ENCODE measurements at places on chromosomes 2 and 18. TPM values are rescaled to one million over a fixed set of nuclear protein-coding genes. Genes with fewer than 3 reads are reported as not detected.

Gene HOXD3
- not detected for total RNA-seq

Gene NXPH2
- total RNA-seq: not detected

Gene NOL4
- not detected for total RNA-seq

Gene COL4A4
- 0.51 TPM for total RNA-seq

Gene MYO5B
- total RNA-seq: under 0.01 TPM

Gene TXNDC9
- total RNA-seq: 46.7 TPM

DNA sequence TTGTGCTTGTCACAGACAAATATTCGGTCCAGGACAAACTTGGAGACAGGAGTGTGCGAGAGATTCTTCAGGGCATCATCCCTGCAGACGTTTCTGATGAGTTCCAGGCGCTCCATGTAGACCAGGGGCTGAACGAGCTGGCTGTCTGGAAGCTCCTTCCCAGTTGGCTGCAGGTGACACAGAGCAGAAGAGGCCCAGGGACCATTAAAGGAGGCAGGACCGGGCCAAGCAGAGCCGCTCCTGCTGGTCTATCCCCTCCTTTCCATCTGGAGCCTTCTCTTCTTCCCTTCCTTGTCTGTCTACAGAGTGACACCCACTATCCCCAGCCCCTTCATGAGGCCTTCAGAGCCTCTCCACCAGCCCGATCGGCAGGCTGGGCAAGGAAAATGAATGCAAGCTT lies 19.5 kb downstream of the CHST10 start:
- DNase-seq: no peak

GRCh38 chr18:22613788-22614187 lies 196.1 kb upstream of the CTAGE1 start:
- DNase-seq: no peak

DNA sequence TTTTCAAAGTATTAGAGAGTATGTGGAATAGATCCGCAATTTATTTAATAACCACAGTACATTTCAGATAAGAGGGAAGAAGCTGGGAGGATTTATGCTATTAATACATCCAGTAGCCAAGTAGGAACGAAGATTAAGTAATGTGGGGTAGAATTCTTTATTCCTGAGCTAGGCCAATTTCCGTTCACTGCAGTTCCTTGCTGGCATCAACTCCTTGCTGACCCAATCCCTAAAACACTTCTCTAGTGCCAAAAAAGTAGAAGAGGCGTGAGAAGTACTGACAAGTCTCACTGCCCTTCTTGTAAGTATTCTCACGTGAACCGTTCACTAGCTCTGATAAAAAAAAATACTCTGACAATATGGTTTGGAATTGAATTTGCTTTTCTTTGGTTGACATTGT lies 211.4 kb downstream of the EPHA4 start:
- peak; percentile 54 for DNase-seq

DNA sequence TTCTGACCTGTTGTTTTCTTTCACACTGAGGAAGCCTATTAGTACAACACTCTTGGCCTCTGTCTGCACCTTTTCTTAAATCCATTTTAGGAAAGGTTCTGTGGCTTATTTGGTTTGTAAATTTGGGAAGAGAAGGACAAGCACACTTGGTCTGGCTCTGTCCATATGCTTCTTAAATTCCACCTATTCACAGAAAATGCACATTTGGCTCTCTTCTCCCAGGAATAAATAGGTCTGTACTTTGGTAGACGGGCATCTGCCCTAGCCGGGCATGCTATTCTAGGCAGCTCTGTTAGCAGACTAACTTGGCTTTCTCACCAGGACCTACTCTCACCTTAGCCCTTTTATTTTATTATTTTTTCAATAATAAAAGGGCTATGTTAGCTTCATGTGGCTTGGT lies 1211.8 kb upstream of the SLC39A10 start:
- no peak for DNase-seq

GRCh38 chr2:65430603-65431420 lies 1.6 kb downstream of the SPRED2 start:
- peak; percentile 53 for DNase-seq

DNA sequence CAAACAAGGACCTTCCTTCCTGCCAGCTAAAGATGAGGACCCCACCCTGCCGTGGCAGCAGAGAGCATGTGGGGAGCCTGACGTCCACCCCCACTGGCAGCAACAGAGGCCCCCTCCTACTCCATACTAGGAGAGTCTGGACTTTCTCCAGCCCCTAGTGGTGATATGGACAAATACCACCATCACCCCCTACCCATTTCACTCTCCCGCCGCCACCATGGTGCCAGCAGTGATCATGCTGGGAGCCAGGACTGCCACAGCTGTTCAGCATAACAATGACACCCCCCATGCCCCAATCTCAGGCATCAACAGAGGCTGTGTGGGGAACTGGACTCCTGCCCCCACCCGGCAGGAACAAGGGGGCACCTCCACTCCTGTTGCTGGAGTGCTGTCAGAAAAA lies 42.7 kb upstream of the ATP9B start:
- no peak for DNase-seq

DNA sequence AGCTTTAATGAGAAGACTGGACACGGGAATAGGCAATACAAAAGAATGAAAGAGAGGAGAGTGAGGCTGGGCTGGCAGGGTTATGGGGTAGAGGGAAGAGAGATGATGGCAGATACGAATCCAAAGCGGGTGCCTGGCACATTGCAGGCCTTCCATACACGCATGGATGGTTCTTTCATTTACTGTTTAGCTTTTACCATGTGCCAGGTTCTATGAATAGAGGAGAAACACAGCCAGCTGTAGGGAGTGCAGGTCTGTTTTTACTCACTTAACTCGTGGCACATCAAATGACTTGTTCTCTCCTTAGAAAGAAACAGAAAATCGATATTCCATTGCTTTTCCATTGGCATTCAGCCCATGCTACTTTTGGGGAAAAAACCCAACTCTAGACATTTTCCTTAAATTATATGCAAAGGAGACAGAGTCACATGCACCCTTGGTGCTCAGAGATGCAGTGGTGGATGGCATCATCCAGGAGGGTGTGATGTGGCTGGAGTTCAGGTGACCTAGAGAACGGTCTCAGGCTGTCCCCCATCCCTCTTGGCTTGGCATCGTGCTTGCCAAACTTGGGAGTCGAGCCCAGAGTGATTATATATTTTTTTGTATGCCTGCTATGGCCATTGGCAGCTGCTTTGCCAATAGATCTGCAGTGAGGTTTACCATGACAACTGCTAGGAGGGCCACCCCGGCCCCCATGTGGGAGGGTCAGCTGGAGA lies 6.2 kb downstream of the LTBP1 start:
- DNase-seq: no peak

DNA sequence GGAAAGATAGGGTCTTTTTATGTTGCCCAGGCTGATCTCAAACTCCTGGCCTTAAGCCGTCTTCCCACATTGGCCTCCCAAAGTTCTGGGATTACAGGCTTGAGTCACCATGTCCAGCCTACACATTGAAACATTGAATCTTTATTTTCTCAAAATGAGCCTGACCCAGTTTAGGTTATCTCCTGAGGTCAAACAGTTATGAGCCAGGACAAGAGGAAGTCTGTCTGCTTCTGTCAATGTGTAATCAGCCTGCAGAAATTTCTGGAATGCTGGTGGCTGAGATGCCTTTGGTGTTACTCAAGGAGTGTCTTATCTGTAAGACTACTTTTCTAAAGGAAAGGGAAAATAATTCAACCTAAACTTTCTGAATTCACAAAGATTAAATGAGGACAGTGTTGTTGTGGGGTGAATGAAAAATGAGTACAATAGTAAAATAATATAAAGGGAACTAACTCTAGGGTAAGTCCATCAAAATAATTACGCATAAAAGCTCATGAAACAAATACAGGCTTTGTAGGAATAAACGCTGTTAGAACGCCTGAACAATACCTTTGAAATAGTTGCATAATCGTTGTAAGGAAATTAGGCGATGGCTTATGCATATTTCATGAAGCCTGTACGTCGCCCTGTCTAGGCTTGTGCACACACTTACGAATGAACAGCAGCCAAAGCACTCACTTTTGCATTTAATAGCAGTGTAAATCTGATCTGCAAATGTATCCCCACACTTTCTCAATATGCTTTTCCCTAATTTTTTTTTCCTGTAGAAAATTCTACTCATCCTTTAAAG lies 260.8 kb downstream of the RDH14 start:
- DNase-seq: peak; percentile 99

DNA sequence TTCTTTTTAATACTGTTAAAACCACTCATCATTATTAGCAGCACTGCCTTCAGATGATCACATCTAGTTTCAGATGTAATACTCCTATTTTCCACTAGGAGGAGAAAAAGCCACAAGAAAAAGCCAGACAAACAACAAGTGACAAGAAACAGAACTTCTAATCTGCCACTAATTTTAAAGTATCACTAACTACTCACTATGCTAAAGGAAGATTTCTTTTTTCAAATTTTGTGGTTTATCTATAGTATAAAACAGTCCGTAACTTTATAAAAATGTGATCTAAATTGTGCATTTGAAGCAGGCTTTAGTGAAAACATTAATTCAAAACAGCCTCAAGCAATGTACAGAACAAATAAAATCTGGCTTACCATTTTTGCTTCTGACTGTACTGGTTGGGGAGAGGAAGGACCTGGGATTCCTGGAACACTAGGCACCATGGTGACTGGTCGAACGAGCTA lies 56.8 kb downstream of the ATF2 start:
- peak; percentile 68 for DNase-seq

DNA sequence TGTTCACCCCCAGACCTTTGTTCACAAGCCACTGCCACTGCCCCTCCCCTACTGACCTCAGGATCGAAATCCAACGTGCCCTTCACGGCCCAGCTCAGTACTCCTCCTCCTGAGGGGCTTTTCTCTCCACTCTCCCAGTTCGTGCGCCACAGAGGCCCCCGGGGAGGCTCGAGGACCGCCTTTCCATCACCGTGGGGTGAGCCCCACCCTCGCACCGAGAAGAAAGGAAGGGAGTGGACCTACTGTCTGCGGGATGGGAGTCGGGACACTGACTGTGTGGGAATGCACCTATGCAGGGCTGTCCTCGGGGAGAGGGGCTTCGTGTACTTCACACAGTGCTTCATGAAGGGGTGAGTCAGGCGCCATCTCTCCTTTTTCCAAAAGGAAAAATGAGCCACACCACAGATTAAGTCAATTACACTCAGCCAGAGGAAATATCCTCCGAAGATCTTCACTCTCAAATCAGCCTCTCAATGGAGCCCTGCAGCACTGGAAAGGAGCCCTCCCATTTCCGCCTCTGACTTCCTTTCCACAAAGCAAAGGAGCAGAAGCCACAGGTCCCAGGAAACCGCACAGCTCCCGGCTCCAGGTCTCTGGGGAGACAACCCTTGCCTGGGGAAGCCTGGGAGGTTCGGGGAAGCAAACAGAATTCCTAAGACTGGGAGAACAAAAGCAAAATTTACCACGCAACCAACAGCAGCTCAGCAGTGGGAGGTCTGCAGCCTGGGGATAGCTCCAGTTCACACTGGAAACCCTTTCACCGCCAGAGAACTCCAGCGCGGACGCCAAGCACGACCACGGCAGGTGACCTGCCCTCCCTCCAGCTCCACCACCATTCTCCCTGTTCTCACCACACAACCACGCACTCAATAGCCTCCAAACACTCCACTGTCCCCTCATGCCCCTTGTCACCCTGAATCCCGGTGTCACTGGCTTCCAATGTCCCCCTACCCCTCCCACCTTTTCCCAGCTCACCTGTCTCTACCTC lies 21.6 kb downstream of the ADCY3 start:
- DNase-seq: no peak

- DNase-seq: no peak
Observed at GRCh38 chr2:204299766-204300165, 245.5 kb upstream of the PARD3B start.

DNA sequence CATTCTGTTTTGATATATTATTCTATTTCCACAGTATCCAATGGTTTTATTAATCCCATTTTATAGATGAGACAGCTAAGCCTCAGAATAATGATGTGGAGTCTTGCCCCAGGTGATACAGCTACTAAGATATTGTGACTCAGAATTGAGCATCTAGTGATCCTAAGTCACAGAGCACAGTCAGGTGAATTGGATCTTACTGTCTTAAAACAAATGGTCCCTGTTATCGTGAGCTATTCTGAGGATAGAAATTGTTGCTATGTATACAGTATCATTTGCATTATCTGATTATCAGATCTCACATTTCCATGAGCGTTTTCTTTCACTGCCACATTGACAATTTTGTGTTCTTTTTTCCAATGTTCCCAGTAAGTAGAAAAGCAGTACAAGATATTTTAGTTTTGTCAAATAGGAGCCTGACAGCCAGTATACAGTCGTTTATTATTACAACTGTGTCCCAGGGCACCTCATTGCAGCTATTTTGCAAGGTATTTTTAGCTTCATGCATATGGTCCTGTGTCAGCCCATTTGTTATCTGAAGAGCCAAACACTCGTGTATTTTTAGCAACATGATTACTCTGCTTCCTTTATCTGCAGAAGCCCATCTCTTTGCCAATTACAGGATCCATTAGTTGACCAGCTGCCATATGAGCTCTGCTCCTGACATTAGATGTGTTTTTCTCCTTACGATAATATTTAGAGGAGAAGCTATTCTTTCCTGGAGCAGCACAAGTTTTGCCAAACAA lies 25.1 kb upstream of the SGPP2 start:
- DNase-seq: no peak
